ENCODE measurements at places on chromosomes 12 and 14.

DNA sequence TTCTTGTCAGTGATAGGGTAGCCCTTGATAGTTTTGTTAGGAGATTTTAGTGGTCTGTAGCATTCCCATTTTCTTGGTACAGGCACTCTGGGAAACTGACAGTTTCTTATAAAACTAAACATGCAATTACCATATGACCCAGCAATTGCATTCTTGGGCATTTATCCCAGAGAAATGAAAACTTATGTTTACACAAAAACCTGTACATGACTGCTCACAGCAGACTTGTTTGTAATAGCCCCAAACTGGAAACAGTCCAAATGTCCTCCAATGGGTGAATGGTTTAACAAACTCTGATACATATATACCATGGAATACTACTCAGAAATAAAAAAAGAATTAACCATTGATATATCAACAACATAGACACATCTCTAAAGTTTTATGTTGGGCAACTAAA is 75.5 kb downstream of the BORCS5 start:
- DNase-seq: no peak

DNA sequence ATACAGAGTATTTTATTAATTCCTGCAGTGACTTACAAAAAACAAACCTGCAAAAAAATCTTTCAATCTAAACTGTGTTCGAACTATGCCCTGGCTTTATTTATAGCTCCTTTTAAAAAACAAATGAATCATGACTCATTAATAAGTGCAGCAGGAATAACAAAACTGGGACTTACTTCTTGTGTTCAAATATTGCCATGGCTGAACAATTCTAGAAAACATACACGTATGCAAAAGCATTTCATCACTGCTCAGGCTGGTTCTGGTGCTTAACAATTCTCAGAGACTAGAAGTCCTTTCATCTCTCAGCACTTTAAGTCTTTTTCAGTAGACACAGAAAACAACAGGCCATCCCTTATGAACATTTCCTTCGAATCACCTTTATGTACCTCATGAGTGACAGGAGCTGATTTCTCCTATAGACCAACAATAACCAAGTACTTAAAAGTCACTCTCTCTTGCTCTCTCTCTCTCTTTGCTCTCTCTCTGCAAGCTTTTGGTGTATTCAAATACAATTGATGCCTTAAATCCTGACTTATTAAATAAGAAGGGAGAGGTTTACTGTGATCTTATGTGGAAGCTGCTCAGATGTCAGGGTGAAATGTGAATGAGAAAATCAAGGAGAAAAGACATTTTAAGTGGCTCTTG is 268.8 kb downstream of the TTC8 start:
- no peak for DNase-seq

DNA sequence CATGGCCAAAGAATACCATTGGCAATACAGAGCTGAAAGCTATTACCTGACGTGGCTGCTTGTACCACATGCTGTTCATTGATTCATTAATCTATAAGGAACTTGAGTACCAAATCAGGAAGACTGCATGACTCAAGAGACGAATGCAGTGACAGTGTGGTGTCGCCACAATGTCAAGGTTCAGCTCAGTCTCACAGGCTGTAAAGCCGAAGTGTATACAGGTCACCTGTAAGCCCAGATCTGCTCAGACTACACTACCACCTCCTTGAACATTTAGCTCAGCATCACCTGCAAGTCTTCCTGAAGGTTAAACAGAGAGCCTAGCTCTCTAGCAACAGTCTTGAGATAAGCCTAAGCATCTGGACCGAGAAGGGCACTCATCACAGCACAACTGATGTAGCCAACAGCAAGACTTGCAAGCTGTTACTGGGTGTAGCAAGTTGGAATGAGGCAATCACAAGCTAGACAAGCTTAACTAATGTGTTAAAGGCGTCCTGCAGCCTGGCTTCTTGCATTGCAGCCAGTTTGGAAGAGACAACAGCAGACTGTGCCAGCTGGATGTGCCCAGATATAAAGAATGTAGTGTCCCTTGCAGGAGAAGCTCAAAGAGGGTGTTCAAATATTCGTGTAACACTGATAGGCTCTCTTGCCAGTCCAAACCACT is 21.0 kb downstream of the TMTC1 start:
- no peak for DNase-seq

DNA sequence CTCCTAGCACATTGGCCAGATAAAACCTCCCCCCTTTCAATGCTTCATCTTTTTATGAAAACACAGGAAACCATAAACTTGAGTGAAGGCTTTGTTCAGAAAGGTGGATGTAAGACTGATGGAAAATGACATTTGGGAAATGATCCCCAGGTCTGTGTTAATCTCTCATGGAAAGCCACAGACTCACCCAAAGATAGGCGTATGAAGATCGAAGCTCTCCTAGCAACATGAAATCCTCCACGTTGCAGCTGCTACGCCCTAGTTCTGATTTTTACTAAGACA is 63.4 kb upstream of the PTGR2 start:
- DNase-seq: no peak

All from stimulated activated CD4-positive, alpha-beta T cell treated with anti-CD3 and anti-CD28 coated beads, Interleukin-15, amount 100 ng/mL, for 1 hour (primary cell).